ENCODE measurements at places on chromosomes 7 and 10.

- DNase-seq = no peak
Observed at GRCh38 chr7:63998549-63998948, at the start of gene ZNF722. TSS of gene ZNF722 (plus strand) at chr7:63998849. CDS start at chr7:63998962, 113 bp downstream.

GRCh38 chr10:132436861-132437410 lies 39.9 kb downstream of the PWWP2B start:
- DNase-seq = no peak

DNA sequence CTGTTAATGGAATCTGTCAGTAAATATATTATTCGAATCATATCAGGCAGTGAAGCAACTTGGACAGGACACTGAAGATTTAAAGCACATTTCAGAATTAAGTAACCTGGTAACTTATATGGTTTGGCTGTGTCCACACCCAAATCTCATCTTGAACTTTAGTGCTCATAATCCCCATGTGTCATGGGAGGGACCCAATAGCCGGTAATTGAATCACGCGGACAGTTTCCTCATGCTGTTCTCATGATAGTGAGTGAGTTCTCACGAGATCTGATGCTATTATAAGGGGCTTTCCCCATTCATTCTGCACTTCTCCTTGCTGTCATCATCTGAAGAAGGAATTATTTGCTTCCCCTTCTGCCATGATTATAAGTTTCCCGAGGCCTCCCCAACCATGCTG lies 83.2 kb upstream of the COL1A2 start:
- no peak for DNase-seq

GRCh38 chr7:98745722-98746318 lies 124.0 kb downstream of the TMEM130 start:
- peak; percentile 89 for DNase-seq

DNA sequence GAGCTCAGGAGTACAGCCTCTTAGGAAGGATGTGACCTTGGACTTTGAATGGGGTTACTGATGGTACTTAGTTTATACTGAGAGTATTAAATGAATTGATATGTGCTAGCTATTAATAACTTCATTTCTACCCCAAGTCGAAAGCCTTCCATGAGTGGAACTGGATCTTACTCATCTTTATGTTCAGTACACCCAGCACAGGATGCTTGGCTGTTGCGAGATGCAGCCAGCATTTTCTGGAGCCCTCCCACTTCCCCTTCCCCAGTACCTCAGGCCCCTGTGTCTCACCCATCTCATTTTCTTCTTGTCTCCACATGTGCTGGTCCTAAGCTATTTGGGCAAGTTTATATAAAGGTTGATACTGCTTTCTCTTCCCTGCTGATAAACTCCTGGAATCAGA lies 7.2 kb downstream of the UPP1 start:
- DNase-seq = no peak

DNA sequence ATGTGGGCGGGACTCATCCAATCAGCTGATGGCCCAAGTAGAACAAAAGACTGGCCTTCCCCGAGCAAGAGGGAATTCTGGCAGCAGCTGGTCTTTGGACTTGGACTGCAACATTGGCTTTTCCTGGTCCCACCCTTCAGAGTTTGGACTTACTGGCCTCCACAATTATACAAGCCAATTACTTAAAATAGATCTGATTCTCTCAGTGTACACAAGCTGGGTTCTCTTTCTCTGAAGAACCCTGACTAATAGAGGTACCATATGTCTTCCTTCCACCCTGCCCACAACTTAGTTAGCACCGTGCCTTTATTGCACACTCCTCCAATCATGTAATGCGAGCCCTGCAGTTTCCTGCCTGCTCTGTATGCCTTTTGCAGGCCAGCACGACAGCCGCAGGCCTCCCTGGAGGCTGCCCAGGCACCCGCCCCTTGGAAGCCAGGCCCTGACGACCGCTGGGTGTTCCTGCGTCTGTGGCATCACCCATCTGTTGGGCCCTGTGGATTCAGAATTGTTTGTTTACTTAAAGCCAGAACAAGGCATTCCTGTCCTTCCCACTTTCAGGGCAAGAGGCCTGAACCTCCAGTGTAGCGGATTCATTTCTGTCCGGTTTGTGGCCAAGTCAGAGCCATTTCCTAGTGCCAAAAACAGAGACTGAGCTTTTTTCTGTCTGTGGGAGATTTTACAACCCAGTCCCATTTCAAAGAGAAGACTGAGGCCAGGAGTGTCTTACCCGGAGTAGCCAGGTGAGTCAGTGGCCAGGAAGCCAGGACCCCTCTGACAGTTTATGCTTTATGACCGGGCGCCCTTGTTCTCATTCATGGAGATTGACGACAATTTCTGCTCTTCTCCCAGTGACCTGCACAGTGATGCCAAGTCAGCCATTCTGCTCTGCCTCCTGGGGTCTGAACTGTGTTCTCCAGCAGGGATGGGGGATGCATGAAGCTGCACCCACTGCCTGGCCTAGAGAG lies 968 bp upstream of the INMT start:
- DNase-seq = no peak
